ENCODE measurements at places on chromosomes 7 and 10. TPM values are rescaled to one million over a fixed set of nuclear protein-coding genes. Genes with fewer than 3 reads are reported as not detected.

- DNase-seq = no peak
These were observed 19.5 kb downstream of the HYAL4 start for GRCh38 chr7:123864436-123864835.

DNA sequence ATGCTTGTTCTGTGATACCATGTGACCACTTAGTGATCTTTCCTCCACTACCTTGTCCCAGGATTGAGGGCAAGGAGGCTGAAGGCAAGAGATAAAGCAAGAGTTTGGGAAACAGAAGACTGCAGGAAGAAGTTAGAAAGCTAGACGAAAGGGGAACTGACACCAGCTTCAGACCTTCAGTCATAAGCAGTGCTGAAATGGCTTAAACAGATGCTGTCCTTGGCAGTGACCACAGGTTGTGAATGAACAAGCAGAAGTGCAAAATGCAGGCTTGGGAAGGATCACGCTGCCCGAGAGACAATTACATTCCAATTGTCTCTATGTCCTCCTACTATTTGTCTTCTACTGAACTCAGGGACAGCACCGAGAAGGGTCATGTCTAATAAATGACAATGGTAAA is 704.9 kb upstream of the AUTS2 start:
- no peak for DNase-seq

GRCh38 chr10:114650266-114650665 is 7.8 kb downstream of the ABLIM1 start:
- DNase-seq = no peak

GRCh38 chr7:38535073-38535472 is 96.1 kb downstream of the AMPH start:
- DNase-seq = no peak

- no peak for DNase-seq
These were observed 5.7 kb downstream of the UBE2H start for GRCh38 chr7:129947049-129947448.

DNA sequence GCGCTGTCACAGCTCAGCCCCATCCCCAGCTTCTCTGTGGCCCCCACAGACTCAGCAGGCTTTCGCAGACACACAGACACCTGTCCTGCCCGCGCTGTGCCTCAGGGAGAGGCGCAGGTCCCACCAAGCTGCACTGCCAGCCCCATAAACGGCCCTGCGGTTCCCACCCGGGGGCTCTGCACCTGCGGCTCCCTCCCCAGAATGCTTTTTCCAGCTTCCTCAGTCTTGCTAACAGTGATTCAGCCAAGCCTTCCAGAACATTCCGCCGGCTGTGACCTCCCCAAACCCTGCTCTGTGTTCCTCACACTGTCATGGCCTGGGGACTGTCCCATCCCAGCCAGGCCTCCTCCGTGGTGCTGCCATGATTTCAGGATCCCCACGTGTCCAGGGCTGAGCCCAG is 27.8 kb upstream of the TNRC18 start:
- DNase-seq = no peak

DNA sequence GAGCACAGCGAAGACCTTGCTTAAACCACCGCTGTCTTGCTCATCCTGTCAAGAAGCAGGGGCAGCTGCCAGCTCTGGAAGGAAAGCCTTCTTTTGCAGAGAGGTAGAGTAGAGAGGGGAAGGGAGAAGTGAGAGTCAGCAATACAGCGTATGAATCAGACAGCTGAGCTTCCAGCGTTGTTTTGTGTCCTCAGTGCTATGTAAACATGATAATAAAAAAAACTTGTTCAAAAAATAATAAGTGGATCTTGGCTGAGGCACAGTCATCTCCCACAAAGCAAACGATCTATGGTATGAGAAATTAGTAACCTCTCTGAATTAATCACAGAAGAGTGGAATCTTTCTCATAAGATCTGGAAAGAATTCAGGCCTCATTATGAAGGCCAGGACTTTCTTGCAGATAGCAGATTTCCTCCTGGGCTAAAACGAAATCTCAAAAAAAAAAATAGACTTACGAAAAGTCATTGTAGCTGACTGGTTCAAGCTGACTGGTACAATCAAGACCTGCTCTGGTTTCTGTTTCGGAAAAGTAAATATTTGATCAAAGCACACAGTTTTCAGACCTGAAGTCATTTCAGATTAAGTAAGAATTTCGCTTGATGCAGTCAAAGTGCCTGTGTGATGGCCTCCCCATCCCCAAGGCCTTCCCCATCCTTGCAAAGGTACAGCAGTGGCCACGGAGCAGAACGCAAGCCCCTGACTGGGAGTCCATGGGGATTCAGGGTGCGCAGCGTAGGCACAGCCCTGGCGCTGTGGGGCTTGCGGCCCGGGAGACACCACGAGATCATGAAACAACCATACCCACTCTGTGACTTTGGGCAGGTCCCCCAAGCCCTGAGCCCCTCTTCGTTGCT is 29.4 kb downstream of the CHST15 start:
- no peak for DNase-seq

DNA sequence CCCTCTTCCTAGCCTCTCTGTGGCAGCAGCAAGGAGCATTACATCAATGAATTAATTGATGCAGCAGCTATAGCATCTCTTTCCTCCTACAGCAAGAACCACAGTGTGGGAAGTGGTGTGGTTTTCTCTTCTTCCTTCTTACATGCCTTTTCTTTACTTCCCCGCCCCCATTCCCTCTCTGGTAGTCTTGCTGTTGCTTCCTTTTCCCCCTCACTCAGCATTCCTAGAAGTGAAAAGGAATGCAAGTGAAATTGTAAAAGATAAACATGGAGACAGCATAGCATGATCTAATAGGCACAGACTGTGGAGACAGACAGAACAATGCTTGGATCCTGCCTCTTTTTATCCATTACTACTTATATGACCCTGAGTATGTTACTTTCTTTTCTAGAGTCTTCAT is 370.5 kb upstream of the BMPER start:
- no peak for DNase-seq

DNA sequence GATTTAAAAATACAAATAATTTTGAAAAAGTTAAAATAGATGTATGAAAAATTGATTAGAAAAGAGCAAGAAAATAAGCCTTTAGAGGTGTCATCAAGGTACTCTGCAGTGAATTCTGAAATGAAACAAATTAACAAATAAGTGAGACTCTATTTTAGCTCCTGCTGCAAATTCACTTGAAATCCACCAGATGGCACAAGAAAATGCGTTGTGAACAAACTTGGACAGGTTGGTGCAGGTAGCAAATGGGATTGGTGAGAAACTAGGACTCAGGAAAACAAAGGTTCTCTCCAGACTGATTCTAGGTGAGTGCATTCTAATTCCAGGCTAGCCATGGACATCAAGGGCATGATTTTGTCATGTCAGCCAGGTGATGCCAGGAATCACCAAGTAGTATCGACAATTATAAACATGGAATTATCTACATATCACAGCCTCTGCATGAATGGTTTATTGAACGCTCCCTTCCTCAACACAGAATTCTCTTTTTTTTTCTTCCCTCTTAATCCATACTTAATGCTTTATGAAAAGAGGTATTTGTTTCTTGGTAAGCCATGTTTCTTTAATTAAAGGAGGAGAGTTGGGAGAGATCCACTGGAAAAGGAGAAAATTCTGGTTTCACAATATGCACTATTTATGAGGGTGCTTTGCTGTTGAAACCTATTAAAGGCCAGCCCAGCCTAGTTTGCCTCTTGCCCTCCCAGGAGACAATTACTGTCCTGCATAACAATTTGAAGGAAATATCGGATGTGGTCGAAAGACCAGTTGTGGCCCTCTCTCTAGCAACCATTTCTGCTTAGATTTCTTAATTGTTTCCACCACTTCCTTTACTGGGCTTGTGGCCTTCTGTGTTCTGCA is 118.1 kb downstream of the ZNF365 start:
- no peak for DNase-seq

GRCh38 chr7:28579571-28579970 is 167.3 kb downstream of the CREB5 start:
- no peak for DNase-seq

Gene UTF1
- total RNA-seq = not detected

Gene CHAT
- not detected for total RNA-seq

Gene SKIDA1
- total RNA-seq = 3.3 TPM

DNA sequence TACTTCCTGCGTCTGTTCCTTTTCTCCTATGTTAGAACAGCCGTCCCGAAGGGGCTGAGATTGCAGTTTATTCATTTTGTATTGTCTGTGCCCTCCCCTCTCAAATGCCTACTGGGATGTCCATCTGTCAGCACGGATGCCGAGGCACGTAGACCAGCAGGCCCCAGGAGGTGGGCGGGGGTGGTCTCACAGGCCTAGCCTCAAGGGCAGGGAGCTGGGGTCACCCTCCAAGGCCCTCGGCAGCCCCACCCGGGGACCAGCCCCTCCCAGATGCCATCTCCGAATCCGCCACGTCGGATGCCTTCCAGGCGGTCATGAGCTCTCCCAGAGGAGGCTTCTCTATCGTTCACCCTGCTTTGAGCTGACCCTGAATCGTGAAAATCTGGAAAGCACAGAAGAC is 59.7 kb downstream of the ELFN1 start:
- no peak for DNase-seq

DNA sequence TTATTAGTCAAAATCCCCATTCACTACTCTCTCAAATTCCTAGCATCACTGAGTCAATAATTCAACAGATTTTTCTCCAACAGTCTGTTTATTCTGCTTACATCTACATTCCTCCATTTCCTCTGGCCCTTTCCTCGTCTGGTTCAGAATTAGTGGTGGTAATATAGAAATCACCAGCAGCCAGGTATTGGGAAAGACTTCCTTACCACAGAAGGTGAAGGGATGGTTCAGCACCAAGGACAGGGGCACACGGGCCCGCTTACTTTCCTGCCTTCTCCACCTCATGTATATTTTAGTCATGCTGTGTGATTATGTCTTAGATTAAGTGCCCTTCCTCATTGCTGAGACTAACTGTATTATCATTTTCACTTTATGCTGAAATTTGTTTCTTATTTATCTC is 70.4 kb upstream of the APBB1IP start:
- DNase-seq = no peak

- DNase-seq = no peak
These were observed 572 bp upstream of the BHLHA15 start for GRCh38 chr7:98210513-98211220.

Gene PHF14
- 12.2 TPM for total RNA-seq

Gene CDK1
- total RNA-seq = 2.4 TPM

- DNase-seq = no peak
These were observed 21.4 kb downstream of the LAT2 start for GRCh38 chr7:74231232-74231590.

- DNase-seq = peak; percentile 95
These were observed at the start of gene BAMBI for GRCh38 chr10:28676968-28677887. BAMBI (plus strand) TSS chr10:28677521; CDS start chr10:28677898, 377 bp downstream.

Gene TMEM254
- total RNA-seq = 7.6 TPM

DNA sequence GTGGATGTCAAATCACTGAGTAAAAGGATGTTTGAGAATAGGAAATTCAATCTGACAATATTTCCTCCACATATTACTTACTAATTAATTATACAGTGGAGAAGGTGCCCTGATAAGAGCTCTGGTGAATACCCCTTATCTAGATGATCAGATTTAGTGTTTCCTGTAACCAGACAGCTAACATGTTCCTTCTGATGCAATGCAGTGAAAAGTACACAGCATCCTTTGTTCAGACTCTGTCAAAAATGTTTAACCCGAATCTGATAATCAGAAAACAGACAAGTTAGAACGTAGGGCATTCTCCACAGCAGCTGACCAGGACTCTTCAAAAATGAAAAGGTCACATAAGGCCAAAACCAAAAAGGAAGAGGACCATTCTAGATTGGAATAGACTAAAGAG is 46.2 kb downstream of the WDR11 start:
- no peak for DNase-seq

- no peak for DNase-seq
These were observed 188.8 kb upstream of the SVIL start for GRCh38 chr10:29823553-29824080.

Gene SNCG
- total RNA-seq = 23.5 TPM

DNA sequence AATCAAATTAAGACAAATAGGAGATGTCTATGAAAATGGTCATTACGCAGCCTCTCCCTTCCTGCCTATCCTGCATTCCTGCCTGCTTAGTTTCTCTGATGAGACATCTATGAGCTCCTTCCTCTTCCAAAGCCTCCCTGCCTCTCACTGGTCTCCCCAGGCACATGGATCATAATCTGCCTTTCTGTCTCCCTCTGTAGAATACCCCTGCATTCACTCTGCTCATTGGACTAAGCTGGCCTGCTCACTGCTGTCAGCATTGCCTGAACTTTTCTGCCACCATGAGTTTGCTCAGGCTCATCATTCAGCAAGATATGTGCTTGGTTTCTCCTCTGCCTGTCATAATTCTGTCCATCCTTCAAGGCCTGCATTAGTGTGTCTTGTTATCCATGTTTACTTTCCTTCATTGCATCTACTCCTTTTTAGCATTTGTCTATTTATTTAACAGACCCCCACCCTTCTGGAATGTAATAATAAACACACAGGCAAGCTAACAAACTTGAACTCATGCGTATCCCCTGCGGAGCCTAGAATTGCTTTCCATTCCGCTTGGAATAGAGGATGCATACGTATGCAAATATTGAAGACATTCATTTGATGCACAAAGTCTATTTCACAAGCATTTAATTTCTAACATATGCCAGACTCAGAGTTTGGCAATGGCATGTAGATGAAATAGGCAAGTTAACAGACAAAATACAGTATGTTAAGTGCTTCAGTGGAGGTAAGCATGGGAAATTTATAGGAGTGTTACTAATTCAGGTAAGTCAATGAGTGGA is 88.3 kb downstream of the PTPRZ1 start:
- no peak for DNase-seq

DNA sequence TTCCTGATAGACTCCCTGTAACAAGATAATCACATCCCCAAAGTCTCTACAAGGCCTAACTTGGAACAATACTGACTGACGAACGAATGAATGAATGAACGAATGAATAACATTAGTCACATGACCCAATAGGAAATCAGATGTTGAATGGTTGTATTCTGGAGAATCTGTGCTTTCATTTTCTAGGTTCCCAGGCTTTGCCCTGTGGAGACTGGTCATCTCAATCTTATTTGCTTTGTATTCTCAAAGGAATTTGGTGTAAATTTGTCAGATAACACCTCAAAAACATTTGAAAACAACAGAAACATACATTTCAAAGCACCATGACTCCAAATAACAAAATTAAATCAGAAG is 69.6 kb upstream of the COL1A2 start:
- DNase-seq = no peak

Gene RUFY2
- 6.7 TPM for total RNA-seq

DNA sequence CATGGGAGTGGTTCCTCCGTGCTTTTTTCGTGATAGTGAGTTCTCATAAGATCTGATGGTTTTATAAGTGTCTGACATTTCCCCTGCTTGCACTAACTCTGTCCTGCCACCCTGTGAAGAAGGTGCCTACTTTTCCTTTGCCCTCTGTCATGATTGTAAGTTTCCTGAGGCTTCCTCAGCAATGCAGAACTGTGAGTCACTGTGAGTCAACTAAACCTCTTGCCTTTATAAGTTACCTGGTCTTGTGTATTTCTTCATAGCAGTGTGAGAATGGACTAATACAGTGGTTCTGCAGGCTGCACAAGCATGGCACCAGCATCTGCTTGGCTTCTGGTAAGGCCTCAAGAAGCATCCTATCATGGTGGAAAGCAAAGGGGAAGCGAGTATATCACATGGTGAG is 1144.6 kb downstream of the SORCS3 start:
- DNase-seq = no peak

GRCh38 chr7:73717991-73718405 is 1.5 kb downstream of the STX1A start:
- no peak for DNase-seq

Data from Right ventricle myocardium superior (tissue), 1 donor.